ENCODE measurements at places on chromosomes 11 and 22.

DNA sequence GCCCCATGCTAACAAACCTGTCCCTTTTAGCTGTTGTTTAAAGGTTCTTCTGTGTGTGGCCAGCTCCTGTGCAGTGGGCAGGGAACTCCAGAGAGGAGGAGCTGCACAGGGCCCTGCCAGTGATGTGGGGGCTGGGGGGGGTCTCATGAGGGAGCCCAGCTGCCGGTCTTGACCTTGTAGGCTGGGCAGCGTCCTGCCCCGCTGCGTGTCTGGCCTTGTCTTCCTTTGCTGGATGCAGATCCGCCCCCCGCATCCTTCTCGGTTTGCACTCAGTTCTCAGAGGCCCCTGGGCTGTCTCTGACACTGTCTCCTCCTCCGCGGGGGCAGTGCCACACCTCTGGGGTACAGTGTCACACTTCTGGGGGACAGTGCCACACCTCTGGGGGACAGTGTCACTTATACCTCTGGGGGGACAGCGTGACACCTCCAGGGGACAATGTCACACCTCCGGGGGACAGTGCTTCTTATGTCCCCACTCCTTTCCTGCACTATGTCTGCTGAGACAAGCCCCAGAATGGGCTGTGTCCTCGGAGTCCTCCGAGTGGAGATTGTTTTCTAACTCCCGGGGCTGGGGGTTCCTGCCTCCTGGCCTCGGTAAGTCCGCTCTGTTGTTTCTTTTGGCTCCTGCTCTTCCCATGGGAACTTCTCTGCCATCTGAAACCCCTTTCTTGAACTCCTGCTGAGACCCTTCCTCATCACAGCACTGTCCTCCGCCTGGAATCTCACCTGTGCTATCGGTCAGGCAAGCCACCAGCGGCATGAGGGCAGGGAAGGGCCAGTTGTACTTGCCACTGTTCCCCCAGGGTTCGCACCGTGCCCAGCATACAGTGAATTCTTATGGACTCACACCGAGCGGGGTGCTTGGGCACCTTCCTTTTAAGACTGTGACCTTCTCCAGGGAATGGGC, 788.3 kb downstream of the TBC1D22A start:
- H3K27me3 ChIP-seq = no peaks in the 10 kb centered on the region
- no peaks in the 10 kb centered on the region for H3K36me3 ChIP-seq
- H3K27ac ChIP-seq = no peak overlapping the region
- H3K4me3 ChIP-seq = no peak overlapping the region
- no peaks in the 10 kb centered on the region for H3K4me1 ChIP-seq
- DNase-seq = no peak

DNA sequence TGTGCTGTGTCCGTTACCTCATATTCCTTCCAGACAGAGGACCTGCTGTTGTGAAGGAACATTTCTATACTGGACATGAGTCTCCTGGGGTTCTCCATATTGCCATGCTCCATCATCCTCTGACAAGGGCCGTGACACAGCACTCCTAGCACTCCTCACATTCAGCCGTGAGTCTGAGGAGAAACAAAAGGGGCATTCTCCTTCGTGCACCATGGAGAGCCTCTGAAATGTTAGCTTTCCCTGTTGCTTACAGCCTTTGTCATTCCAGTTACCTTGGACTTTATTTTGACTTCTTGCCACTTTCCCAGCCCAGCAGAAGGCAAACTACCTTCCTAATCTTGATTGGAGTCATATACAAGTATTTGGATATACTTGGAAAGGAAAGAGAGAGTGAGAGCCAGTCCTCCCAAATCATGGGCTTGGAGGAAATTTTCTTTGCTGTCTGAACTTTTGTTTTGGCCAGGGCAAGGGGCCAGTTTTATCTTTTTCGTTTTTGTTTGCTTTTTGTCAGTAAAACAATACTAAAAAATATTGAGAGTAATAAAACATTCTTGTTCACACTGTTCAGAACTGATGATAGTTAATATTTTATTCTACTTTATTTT, 29.1 kb upstream of the TECTA start:
- H3K4me1 ChIP-seq = no peaks in the 10 kb centered on the region
- no peaks in the 10 kb centered on the region for H3K36me3 ChIP-seq
- DNase-seq = no peak
- H3K27ac ChIP-seq = no peak overlapping the region

DNA sequence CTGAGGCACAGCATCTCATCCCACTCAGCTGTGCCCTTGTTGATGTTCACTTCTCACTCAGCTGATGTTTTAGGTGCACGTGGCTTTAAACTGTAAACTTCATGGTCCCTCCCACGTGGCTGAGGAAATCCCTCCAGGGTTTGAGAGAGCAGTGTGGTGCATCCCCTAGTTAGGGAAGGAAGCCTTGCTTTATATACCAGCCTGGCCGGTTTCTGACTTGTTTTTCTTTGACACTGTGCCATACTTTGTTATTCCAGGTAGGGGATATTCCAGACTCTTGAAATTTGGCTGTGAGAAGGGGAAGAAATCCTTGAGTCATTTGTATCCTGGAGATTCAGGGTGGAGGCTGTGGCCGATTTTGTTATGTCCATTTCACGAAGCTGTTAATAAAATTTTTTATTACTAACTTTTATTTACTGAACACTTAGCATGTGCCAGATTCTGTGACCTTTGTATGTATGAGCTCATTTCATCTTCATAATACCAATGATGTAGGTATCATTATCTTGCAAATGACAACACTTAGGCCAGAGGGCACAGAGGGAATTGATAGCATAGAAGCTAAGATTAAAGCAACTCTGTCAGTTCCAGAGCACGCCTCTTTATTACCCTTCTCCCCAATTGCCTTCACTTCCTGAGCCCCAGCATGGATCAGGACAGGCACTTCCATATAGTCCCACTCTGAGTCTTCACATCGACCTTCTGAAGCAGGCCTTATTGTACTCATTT, 116.6 kb downstream of the NAV2 start:
- H3K4me3 ChIP-seq = no peak overlapping the region
- DNase-seq = no peak
- H3K27me3 ChIP-seq = no peaks in the 10 kb centered on the region

GRCh38 chr11:90242894-90243416, 20.1 kb upstream of the CHORDC1 start:
- H3K27me3 ChIP-seq = no peaks in the 10 kb centered on the region
- no peaks in the 10 kb centered on the region for H3K4me1 ChIP-seq
- no peaks in the 10 kb centered on the region for H3K36me3 ChIP-seq

DNA sequence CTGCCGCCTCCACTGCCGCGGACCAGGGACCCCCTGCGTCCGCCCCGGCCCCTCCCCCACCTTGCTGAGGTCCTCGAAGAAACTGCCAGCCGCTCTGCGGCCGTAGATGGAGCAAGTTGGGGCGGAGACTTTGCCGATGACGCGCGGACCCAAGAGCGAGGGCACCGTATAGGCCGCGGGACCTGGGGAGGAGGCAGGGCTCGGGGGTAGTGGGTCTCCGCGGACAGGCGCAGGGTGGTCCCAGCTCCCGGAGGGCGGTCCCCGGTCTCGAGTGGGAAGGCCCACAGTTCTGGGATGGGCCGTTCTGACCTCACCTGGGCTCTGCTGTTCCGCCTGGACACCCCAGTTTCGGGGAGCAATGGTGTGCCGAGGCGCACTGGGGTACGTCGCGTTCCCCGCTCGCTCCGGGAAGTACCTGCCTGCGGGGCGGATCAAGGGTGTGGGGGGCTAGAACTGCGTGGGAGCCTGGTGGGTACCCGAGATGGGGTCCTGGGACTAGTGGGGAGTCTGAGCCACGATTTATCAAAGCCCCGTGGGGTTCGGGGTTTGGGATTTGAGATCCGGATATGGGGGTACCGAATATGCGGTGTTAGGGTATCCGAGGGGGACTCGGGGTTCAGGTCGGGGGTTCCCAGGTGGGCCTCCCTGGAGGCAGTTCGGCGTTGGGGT, 1.2 kb upstream of the TYMP start:
- H3K4me3 ChIP-seq = peak overlapping the region; percentile 79
- H3K36me3 ChIP-seq = no peaks in the 10 kb centered on the region

DNA sequence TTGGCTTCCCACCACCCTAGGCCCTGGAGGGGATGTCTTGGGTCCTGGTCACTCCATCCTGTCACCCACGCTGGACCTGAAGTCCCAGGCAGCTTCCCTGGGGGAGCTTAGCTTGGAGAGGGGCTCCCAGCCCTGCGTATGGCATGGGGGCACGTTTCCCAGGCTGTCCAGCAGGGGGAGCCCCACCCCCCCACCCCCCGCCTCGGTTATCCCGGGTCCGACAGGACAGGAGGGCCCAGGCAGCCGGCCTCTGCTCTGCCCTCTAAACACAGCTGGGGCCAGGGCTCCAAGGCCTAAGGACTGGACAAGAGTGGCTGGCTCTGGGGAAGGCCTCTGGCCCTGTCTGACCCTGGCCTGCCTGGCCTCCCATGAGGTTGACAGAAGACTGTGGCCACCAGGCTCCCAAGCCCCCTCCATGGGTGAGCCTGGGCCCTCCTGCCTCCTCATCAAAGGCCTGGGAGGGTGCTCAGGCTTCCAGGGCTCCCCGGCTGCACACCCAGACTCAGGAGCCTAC, 104.8 kb downstream of the NECTIN1 start:
- H3K4me3 ChIP-seq = no peak overlapping the region
- no peak overlapping the region for H3K27ac ChIP-seq
- no peaks in the 10 kb centered on the region for H3K36me3 ChIP-seq
- H3K27me3 ChIP-seq = no peaks in the 10 kb centered on the region
- H3K4me1 ChIP-seq = no peaks in the 10 kb centered on the region

GRCh38 chr11:79237703-79238102, 203.1 kb downstream of the TENM4 start:
- H3K36me3 ChIP-seq = no peaks in the 10 kb centered on the region
- DNase-seq = no peak
- no peak overlapping the region for H3K4me3 ChIP-seq
- H3K27me3 ChIP-seq = no peaks in the 10 kb centered on the region

DNA sequence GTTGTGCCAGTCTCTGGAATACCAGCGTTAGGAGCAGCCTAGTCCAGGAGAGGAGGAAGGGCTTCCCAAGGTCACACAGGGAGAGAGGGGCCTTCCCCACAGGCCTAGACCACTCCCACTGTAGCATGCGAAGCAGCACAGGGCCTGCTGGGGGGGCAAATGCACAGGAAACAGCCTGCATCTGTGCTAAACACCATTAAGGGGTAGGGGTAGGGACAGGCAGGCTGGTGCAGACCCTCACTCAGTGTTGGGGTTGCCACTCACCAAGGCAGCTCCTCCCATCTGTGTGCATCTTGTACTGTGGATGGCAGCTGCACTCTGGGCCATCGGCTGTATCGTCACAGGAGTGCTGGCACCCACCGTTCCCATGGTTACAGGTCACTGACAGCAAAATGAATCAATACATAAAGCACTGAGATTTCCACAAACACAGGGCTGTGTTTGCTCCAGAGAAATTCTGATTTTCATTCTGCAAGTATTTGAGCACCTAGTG, 24.9 kb downstream of the SCUBE2 start:
- no peak overlapping the region for H3K27ac ChIP-seq
- no peaks in the 10 kb centered on the region for H3K4me1 ChIP-seq
- no peak for DNase-seq

- no peaks in the 10 kb centered on the region for H3K4me1 ChIP-seq
- no peak overlapping the region for H3K27ac ChIP-seq
- no peaks in the 10 kb centered on the region for H3K27me3 ChIP-seq
Observed at GRCh38 chr11:119584193-119585042, 144.6 kb downstream of the NECTIN1 start.

DNA sequence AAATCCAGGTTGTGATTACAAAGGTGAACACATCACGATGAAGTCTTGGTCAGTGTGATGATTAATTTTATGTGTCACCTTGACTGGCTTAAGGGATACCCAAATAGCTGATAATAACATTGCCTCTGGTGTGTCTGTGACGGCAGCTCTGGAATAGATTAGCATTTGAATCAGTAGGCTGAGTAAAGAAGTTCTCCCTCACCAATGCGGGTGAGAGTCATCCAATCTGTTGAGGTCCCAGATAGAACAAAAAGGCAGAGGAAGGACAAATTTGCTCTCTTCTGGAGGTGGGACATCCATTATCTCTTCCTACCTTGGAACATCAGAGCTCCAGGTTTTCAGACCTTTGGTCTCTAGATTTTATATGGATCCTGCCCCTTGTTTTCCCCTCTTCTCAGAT, 856.2 kb upstream of the CCDC90B start:
- H3K27ac ChIP-seq = no peak overlapping the region
- H3K27me3 ChIP-seq = no peaks in the 10 kb centered on the region
- no peak for DNase-seq
- no peaks in the 10 kb centered on the region for H3K36me3 ChIP-seq
- H3K4me3 ChIP-seq = no peak overlapping the region

DNA sequence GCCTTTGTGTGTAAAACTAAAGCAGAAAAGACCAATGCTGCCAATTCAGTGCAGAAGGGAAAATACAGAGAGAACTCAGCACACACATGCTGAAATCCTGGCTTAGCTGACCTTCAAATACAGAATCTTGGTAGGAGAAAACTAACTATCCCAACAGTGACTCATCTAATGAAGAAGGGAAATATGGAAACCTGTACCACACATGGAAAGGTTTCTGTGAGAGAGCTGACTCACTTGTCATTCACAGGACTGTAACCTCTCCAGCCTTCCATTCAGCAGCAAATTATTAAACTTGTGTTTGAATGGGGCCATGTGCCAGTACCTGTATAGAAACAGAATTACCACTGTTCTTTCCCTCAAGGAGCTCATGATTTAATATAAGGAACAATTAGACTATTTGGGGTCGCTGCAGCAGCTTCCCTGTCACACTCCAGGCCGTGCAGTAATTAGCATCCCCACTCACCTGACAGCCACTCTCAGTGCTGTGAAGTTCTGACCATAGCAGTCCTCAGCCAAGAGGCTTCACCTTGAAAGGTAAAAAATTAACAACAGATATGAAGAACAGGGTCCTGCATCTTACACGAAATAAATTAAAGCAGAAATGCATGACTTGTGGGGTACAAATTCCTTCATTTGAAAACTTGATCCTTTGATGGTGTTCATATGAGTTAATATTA, 53.9 kb downstream of the MSANTD4 start:
- no peaks in the 10 kb centered on the region for H3K27me3 ChIP-seq
- no peak overlapping the region for H3K27ac ChIP-seq
- H3K4me1 ChIP-seq = no peaks in the 10 kb centered on the region
- H3K36me3 ChIP-seq = no peaks in the 10 kb centered on the region

DNA sequence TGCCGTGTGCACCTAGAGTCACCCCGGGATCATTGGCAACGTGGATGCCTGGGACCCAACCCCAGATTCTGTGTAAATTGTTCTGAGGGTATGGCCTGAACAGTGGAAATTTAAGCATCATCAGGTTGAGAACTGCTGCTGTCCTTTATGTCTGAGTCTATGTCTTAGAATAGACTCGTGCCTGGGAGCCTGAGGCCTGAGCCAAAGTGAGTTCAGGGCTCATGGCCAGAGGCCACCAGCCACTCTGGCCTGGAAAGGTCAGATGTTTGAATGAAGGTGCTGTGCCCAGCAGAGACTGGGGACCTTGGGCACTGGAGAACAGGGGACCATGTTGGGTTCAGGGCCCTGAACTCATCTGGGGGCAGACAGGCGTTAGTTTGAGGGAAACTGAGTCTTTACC, 91.1 kb downstream of the MYO18B start:
- no peak overlapping the region for H3K27ac ChIP-seq
- DNase-seq = no peak
- no peaks in the 10 kb centered on the region for H3K27me3 ChIP-seq
- H3K36me3 ChIP-seq = no peaks in the 10 kb centered on the region
- H3K4me3 ChIP-seq = no peak overlapping the region
